Naive B cell (primary cell): ENCODE measurements at places on chromosomes 12 and 14. TPM values are rescaled to one million over a fixed set of nuclear protein-coding genes. Genes with fewer than 3 reads are reported as not detected.
A peak's percentile ranks its signal among the peaks of the same experiment; 100 is the strongest.

GRCh38 chr14:20343862-20344220 lies 406 bp downstream of the PARP2 start:
- peak overlapping the region; percentile 97 for H3K4me3 ChIP-seq
- H3K36me3 ChIP-seq = no peaks in the 10 kb centered on the region
- H3K27me3 ChIP-seq = no peaks in the 10 kb centered on the region
- no peak for DNase-seq
- H3K4me1 ChIP-seq = peaks cover 20% of the 10 kb centered on the region

- H3K4me3 ChIP-seq = no peak overlapping the region
- no peaks in the 10 kb centered on the region for H3K27me3 ChIP-seq
- no peak for DNase-seq
- no peaks in the 10 kb centered on the region for H3K4me1 ChIP-seq
- no peak overlapping the region for H3K27ac ChIP-seq
- no peaks in the 10 kb centered on the region for H3K36me3 ChIP-seq
These were observed 79.9 kb upstream of the CCDC91 start for GRCh38 chr12:28110329-28110728.

- no peaks in the 10 kb centered on the region for H3K4me1 ChIP-seq
- no peak overlapping the region for H3K27ac ChIP-seq
- no peak overlapping the region for H3K4me3 ChIP-seq
- H3K27me3 ChIP-seq = no peaks in the 10 kb centered on the region
These were observed 78.4 kb downstream of the ZFC3H1 start for GRCh38 chr12:71585218-71585617.

PLBD1 gene
- 0.39 TPM for polyA plus RNA-seq
